Stimulated activated CD4-positive, alpha-beta T cell treated with anti-CD3 and anti-CD28 coated beads, Interleukin-4, amount 100 ng/mL, for 24 hours (primary cell): ENCODE measurements at places on chromosomes 5 and 9.

GRCh38 chr9:71721855-71722254 lies 46.5 kb downstream of the CEMIP2 start:
- no peak for DNase-seq

- no peak for DNase-seq
These were observed 209.7 kb upstream of the KLF4 start for GRCh38 chr9:107699231-107699630.

DNA sequence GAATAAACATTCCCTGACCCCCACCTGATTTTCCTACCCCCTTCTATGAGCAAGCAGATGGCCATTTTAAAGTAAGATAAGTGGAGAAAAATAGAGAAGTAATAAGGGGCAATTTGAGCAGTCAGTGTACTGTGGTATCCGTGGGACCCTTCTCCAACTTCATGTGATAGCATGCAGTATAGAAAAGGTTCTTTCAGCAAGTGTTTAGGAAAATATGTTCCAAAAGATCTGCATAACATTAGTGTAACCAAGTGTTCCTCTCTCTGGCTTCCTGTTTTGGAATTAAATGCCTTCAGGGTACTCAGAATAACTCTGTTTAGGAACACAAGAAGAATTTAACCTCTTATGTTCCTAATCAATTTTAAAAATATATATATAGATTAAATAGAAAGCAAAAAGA lies 134.9 kb downstream of the ATG10 start:
- DNase-seq, result no peak

DNA sequence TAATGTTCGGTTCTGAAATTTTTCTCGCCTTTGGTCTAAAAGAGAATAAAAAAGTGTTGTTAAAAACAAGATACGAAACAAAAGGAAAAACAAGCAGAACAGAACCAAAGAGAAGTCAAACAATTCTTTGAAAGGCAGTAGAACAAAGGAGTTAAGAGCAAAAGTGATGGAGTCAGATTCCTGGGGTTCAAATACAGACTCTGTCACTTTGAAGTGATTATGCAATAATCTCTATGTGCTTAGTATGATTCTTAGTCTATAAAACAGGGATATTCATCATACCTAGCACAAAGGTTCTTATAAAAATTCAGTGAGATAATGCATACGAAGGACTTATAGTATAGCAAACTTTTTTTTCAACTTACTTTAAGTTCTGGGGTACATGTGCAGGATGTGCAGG lies 48.3 kb downstream of the C9 start:
- DNase-seq, result no peak

DNA sequence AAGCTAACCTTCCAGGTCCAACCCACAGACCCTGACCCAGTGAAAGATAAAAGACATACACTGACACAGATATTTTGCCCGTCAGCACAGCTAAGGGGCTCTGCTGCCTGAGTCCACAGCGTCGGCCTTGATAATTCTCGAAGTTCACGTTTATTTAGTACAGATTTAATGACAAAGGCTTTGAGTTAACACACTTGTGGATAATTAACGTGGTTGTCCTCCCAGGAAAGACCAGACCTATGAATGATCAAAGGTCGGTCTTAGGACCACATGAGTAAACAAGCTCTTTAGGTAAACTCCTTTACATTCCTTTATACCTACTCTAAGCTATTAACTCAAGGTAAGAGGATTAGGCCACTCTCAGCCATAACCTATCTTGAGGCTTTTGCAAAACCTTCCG lies 11.3 kb upstream of the TEX10 start:
- DNase-seq, result no peak

- DNase-seq, result no peak
These were observed 139.5 kb downstream of the MUSK start for GRCh38 chr9:110807956-110808598.

DNA sequence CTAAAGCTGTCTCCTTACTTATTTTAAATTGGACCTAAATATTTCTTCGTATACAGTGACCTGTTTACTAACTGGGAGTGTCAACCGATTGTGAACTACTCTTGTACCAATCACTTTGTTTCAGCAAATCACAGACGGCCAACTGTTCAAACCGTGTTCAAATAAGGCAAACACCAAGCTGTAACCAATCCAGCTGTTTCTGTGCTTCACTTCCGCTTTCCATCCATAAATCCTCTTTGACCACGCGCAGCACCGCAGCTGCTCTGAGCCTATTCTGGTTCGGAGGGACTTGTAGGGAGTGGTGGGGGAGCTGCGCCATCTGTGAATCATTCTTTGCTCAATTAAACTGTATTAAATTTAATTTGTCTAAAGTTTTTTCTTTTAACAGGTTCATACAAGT lies 4.8 kb upstream of the FAM240B start:
- DNase-seq, result no peak

DNA sequence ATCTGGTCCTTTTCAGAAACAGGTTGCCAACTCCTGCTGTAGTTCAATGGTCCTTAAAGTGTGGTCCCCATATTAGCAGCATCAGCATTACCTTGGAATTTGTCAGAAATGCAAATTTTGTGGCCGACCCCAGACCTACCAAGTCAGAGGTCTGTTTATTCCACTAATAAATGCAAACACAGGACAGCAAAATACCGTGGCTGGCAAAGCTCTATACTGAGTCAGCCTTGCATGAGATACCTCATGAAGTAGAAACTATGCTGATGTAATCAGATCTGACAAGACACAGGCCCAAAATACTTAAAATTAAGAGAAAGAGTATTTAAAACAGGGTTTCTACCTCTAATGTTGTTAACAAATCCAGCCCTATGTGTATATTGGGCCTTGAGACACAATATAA lies 3.0 kb downstream of the GOLM1 start:
- DNase-seq, result no peak

DNA sequence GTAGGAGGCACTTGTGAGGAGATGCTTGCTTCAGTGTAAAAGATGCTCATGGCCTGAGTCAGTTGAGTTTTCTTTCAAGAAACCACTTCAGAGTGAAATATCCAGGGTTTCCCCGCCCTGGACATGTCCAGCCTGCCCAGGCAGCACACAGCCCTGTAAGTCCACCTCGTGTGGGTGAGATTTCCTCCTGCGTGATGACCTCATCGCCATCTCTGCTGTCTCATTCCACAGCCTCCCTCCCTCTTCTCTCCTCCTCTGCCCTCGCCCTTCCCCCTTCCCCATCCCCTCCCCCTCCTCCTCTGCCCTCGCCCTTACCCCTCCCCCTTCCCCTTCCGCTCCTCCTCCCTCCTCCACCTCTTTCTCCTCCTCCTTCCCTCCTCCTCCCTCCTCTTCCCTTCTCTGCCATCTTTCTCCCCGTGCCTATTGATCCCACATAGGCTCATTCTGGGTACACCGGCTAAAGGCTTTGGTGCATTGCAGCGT lies 34.0 kb upstream of the NCS1 start:
- DNase-seq, result no peak

DNA sequence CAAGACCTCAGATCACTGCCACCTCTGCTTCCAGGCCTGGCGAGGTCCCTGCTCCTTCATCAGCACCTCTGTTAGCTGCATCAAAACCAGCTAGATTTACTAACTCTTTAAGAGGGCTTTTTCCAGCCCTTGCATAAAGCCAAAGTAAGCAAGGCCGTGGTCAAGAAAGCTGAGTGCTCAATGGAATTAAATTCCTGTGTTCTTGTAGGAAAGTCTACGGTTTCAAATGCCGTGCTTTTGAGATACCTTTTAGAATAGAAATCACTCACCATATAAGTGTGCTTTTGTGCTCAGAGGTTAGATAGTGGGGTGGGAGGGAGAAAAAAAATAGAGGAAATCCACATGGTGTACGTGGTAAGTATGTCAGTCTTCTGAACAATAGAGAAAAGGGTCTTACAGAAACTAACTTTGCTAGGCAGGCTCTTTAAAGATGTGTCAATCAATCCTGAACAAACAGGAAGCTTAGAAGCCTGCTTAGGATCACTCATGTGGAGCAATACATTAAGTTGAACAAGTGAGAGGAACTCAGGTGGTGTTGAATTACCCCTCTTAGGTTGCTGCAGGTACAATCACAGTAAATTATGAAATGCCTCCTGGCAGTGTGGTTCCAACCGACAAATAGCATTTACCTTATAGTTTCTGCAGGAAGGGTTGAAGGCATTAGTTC lies 79.7 kb downstream of the SEMA6A start:
- DNase-seq, result no peak

- DNase-seq, result peak; percentile 92
These were observed 6.3 kb upstream of the GARIN3 start for GRCh38 chr5:157172403-157172802.

DNA sequence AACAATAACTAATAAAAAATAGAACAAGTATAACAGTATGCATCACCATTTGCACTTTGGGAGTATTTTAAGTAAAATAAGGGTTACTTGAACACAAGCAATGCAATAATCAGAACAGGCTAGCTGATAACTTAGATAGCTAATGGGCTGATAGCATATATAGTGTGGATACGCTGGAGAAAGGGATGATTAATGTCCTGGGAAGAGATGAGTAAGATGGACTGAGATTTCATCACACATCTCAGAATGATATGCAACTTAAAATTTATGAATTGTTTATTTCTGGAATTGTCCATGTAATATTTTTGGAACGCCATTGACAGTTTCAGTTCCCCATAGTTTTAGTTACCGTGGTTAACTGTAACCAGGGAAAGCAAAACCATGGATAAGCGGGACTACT lies 173.6 kb downstream of the ISL1 start:
- no peak for DNase-seq

GRCh38 chr9:11933926-11934325 lies 759.3 kb upstream of the TYRP1 start:
- no peak for DNase-seq

DNA sequence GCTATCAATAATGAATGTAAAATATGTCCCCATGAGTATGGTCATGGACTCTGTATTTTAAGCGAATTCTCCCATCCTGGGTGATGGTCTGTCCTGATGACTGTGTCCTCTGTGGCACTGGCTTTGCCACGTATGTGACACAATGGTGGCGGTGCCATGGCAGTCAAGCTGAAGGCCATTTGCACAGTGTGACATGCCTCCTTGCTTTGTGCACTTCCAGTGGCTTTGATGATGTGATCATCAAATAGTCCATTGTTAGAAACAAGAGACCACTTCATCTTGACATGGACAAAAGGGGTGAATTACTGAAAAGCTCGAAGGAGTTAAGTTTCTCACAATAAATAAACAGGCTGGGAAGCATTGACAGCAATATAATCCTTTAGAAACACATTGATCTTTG lies 31.0 kb upstream of the PRRC1 start:
- no peak for DNase-seq

DNA sequence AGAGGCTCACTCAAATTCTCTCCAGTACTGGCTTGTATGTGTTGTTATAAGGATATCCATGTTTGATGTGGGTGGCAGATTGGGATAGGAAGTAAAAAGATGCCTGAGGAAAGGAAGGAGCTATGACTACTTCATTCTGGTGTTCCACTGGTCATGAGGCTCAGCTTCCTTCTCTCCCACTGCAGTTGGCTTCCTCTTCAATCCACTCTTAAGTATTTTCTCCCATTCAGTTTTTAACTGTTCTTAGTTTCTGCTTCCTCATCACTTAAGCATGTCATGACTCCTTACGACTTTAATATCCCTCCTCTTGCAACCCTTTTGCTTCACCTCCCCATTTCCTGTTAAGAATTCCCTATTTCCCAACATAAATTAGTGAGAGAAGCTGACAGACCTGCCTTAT lies 81.1 kb downstream of the PJA2 start:
- DNase-seq, result no peak

DNA sequence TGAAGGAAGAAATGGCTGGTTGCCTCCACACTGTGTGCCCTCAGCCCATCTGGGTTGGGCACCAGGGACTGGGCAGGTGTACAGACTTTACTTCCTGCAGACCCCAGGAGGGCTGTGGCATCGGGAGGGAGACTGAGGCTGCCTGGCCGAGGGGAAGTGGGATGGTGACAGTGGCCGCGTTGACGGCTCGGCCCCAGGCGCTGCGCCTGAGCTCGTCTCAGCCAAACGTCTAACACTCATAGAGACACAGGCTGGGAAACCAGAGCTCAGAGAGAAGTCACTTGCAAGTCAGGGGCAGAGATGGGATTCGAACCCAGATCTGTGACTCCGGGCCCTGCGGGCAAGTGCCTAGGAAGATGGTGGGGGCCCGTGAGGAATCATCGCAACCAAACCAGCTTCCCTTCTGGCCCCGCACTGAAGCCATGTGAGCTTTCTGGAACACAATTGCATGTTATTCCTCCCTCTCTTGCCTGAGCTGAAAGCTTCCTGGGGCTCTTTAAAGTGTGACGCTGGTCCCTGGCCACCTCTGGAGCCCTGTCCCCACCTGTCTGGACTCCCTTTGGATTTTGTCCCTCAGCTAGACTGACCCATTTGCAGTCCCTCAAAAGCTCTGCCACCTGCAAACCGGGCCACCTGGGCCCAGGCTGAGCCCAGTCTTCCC lies 53.1 kb upstream of the FUBP3 start:
- no peak for DNase-seq

- DNase-seq, result no peak
These were observed 41.7 kb downstream of the ADAMTS16 start for GRCh38 chr5:5181650-5182324.

- DNase-seq, result no peak
These were observed 19.2 kb upstream of the PLAC8L1 start for GRCh38 chr5:146124580-146124979.

DNA sequence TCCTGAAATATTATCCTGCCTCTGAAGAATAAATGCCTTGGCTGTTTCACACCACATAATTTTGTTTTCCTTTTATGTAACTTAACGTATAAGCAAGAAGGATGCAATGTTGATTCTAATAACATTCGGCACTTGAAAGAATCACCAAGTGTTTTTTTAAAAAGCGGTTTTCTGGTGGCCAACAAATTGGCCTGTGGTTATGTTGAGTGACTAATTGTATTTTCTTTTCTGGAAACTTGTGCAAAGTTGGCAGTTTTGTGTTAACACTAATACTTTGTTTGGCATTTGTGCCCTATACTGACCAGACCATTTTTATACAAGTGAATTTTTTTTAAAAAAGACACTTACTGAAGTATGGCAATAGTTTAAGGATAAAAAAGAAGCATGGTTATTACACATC lies 452.7 kb downstream of the BNC2 start:
- DNase-seq, result no peak

GRCh38 chr5:9054821-9055589 lies 490.9 kb downstream of the SEMA5A start:
- DNase-seq, result no peak

GRCh38 chr5:180470966-180471582 lies 23.1 kb upstream of the CNOT6 start:
- DNase-seq, result peak; percentile 61

- DNase-seq, result no peak
These were observed 9.2 kb downstream of the SNX18 start for GRCh38 chr5:54526604-54527288.

DNA sequence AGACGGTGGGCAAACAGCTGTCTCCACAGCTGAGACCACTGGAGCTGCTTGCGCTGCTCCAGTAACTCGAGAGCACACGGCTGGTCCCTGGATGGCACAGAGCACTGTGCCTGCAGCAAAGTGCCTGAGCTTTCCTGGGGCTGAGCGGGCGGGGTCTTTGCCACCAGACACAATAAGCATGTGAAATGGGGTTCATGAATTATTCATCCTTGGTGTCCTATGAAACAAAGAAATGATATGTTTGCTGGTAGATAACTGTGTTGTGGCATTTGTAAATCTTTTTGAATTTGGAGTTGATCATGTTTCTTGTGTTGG lies 151.7 kb upstream of the MPDZ start:
- no peak for DNase-seq

GRCh38 chr5:15222156-15222555 lies 277.8 kb upstream of the FBXL7 start:
- DNase-seq, result no peak
